ENCODE measurements at places on chromosomes 4 and X.

GRCh38 chr4:180710628-180711337 is 1532.4 kb upstream of the TENM3 start:
- no peak for DNase-seq

DNA sequence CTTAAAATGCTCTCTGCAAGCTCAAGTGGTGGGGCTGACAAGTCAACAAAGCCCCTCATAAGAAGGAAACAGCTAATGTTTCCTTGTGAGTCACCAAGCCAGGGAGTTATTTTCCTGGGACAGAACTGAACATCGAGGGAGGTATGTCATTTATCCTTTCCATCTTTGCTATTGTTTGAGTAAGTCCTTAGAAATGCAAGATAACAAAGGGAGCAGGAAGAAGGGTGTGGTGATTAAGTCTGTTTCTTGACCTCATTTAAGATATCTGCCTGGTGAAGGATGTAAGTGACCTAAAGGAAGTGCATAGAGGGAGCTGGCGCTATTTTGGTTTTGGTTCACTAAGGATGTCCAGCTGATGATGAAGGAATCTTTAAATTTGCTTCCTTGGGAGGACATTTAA is 39.9 kb downstream of the ATG4A start:
- no peak for DNase-seq

- DNase-seq = no peak
Observed at GRCh38 chr4:92104506-92104905, 199.3 kb upstream of the GRID2 start.

GRCh38 chr4:75698162-75698962 is 25.2 kb upstream of the G3BP2 start:
- no peak for DNase-seq

GRCh38 chrX:151854726-151855495 is 57.8 kb upstream of the MAGEA4 start:
- no peak for DNase-seq

- peak; percentile 82 for DNase-seq
Observed at GRCh38 chr4:40309250-40309774, 25.8 kb upstream of the CHRNA9 start.

- DNase-seq = no peak
Observed at GRCh38 chr4:8101213-8102075, 57.2 kb downstream of the ABLIM2 start.

DNA sequence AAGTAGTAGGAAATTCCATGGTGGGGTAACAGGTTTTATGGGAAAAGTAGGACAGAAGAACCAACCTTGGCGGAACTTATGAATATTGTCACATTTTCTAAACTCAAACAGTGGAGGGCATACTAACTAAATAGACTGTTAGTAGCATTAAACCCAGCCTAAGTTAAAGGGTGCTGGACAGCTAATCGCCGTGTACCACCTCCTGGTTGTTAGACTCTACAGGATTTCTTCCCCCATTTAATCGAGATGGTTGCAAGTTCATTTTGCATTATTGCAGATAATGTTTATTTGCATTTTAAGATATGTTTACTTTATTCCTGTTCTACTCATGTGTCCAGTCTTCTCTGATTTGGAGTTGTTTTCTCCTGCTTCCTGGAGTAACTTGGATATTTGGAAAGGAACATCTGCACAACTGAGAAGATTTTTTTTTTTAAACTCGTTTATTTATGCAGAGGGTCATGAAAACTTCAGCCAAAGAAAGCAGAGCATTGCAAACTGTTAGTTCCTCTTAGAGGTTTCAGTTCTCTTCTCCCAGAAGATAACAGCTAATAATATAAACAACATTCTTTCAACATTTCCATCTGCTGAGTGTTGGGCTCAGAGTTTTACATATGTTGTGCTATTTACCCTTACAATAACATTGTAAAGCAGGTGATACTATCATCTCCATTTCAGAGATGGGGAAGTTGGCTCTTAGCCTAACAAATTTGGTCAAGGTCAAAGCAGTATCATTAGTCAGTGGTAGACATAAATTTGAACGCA is 51.5 kb upstream of the TBC1D9 start:
- DNase-seq = no peak

DNA sequence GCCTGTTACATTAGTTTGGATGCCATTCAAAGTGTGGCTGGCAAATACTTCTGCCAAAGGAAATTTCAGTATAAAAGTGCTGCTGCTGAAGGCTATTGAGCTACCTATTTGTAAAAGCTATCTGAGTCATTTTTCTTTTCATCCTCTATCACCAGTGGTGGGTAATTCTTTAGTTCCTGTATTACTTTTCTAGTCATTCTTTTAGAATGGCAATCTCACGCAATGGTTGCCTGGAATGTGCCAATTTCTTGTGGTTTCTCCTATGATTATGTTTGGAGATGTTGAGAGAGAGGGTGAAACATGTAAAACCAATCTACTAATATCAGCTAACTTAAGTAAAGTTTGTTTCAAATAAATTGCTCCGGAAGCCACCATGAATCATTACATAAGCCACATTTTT is 685.0 kb downstream of the RAPGEF2 start:
- no peak for DNase-seq

GRCh38 chrX:65866146-65866545 is 173.7 kb downstream of the VSIG4 start:
- DNase-seq = no peak

DNA sequence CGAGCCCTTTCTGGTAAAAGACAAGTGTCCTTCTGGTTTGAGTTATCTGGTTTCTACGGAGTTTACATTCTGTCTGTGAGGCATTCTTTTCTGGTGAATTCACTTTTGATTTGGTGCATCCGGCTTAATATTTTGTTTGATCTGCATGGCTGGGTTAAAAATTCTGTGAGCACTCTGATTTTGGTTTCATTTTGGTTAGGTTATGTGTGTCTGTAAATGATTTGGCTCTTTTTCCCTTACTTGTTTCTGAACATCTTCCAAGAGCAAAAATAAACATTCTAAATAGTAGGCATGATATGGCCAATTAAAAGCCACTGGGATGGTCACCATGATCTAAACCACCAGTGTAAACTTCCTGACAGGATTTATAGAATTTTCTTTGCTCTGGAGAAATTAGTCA is 85.7 kb upstream of the PTPN13 start:
- no peak for DNase-seq
